ENCODE measurements at places on chromosomes 7 and 10.

GRCh38 chr10:69043931-69044531, 43.9 kb upstream of the SRGN start:
- no peak for DNase-seq

DNA sequence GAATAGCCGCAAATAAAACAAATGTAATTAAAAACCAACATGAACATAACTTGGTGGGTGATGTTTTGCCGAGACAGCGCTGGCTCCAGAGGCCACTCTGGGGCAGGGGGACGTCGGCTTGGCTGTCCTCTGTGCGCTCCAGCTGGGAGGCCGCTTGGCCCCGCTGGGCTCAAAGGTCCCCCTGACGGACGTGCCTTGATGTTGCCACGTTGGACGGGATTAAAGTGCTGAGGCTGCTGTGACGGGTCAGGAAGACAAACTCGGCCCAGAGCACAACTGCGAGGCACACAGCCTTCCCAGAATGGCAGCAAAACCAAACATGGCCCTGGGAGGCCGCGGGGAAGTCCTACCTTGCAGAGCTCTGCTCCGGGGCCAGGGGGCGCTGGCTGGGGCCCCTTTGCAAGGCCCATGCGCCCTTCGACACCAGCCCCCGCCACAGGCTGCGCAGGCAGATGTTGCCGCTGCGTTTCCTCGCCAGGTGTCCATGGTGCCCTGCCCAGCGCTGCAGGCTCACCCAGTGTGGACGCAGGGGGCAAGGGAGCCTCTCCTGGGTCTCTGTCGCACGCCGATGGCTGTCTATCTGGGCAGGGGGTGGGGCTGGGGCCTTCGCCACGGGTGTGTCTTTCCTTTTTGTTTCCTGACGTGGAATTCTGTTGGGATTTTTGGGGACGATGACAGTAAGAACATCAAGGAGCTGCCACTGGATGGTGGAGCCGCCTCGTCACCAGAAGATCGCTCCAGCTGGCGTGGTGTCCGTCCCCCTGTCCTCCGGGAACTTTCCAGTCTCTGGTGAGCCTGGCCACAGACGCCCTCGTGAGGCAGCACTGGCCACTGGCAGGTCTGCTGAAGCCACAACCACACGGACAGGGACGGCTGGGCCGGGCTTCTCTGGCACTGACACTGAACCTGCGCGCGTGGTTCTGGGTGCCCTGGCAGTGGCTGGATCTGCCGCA, 99.6 kb upstream of the DIP2C start:
- no peak for DNase-seq

- DNase-seq = peak; percentile 65
Observed at GRCh38 chr7:138875794-138876193, 77.8 kb upstream of the ATP6V0A4 start.

GRCh38 chr7:133504825-133505224, 251.9 kb downstream of the EXOC4 start:
- DNase-seq = no peak

GRCh38 chr10:79445161-79445976, at the start of gene ZCCHC24:
Gene ZCCHC24 (minus strand): TSS chr10:79445624. CDS start chr10:79445440, 184 bp downstream.
- peak; percentile 98 for DNase-seq
